SW 1271 (cell line): ENCODE measurements at places on chromosomes 6 and 20.

- no peak for DNase-seq
These were observed 1.1 kb upstream of the ADIG start for GRCh38 chr20:38579921-38580320.

- no peak for DNase-seq
These were observed 20.4 kb upstream of the RAB23 start for GRCh38 chr6:57242505-57242904.

DNA sequence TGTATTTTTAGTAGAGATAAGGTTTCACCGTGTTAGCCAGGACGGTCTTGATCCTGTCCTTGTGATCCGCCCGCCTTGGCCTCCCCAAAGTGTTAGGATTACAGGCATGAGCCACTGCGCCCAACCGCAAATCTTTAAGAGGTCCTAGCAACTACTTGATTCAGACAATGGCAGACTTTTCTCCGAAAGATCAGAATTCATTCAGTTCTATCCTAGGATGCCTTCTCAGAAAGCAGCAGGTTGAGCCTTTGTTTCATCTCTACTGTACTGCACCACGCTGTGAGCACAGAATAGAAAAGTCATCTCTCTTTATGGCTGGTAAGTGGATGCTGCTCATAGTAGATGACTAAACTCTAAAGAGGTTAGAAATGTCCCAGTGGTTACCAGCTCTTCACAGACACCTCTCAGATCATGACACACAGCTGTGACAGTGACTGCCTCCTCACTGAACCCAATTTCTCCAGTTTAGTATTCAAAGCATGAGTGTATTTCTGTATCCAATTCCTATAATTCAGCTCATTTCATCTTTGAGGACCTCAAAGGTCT lies 6.0 kb upstream of the HSF2 start:
- DNase-seq: no peak

GRCh38 chr6:29938746-29939508 lies 3.4 kb upstream of the HLA-A start:
- DNase-seq: no peak

DNA sequence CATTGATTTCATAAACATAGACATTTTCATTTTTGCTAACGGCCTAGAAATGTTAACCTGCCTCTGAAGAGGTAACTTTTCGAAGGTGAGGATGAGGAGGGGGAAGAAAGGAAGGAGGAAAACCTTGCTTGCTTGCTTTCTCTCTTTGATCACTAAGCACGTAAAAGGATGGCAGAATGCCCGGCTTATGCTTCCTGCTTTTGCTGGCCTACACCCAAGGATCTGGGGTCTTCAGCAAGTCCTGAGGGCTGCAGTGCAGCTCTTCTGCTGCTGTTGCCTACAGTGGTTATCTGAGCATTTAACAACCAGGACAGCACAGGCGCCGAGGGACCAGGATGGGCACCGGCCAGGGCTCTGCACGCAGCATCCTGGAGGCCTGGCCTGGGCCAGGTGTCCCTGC lies 150.8 kb upstream of the TAB2 start:
- DNase-seq: no peak

GRCh38 chr6:37123957-37124729 lies 45.8 kb upstream of the PIM1 start:
- DNase-seq: no peak

GRCh38 chr6:93829009-93829408 lies 409.6 kb upstream of the EPHA7 start:
- no peak for DNase-seq

DNA sequence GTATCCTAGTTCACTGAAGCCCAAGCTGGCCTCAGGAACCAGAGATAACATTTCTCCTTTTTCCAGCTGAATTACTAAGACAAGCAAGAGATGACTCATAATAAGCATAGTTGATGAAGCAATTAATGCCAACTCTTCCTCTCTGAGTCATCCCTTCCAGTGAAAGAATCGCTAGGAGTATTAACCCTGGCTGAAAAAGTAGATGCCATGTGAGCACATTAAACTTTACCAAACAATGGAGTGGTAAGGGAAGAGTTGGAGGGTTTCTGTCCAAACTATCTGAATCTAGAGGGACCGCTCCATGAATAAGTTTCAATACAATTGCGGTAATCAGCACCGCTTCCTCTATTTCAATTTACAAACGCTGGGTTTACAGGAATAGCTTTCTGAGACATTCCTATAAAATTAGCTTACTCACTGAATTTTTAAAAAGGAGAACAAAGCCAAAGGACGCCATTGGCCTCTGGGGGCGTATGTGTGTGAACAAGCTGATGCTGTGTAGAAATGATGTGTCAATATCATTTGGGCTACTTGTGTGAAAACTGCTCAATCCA lies 48.3 kb downstream of the ATXN1 start:
- DNase-seq: peak; percentile 79

DNA sequence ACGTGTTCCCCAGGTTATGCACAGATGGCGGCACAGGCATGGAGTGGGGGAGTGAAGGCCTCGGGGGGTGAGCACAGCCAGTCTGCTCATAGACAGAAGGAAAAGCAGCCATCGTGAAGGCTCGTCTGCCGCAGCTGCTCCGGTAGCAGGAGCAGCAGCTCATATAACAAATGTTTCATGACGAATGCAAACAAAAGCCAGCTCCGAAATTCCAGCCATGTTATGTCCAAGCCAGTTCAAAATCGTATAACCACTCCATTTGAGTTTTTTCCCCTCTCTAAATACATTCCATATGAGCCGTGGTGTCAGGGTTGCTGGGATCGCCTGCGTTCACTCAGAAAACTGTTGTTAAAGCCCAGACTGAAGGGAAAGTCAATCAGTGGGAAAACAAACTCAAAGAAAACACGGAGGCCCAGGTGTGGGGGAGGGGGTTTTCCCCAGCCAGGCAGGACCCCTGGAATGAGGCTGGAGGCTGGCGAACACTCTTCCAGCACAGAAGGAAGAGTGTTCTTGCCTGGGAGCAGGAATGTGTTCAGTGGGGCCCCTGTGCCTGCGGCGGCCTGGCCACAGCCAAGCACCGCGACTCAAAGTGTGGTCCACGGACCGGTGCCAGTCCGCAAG lies 280.4 kb upstream of the TAB2 start:
- DNase-seq: no peak

GRCh38 chr20:10225439-10226060 lies 6.9 kb downstream of the SNAP25 start:
- DNase-seq: peak; percentile 59

- DNase-seq: no peak
These were observed 32.5 kb upstream of the ASCC3 start for GRCh38 chr6:100913400-100914276.

- DNase-seq: peak; percentile 26
These were observed 5.3 kb upstream of the SERPINB6 start for GRCh38 chr6:2976571-2977085.

DNA sequence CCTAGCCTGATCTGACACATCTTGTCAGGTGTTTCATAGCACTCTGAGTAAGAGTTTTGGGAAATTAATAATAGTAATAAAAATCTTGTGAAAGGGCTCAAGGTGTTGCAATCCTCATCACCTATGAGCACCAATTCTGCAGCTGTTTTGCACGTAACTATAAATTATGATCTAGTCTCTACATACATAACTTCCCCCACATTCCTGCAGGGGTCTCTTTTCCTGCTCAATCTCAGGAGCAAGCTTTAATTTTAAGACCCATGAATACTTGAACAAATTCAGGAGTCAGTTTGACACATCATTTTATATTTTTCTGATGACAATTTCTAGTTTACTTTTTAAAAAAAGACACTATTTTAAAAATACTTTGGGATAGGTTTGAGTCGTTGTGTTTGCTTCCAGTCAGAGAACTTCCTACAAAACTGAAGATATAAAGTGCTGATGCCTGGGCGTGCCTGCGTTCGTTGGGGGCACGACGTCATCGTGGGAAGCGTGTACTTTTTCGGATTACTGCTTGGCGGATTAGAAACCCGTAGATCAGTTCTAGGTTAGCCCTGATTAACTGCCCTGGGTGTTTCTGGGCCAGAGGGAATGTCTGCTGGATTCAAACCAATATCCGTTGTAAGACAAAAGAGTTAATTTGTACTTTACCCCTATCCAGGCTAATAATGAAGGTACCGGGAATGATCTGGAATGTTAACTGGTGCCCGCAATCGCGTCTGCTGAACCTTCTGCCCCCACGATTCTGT lies 1.0 kb upstream of the E2F3 start:
- DNase-seq: peak; percentile 85

DNA sequence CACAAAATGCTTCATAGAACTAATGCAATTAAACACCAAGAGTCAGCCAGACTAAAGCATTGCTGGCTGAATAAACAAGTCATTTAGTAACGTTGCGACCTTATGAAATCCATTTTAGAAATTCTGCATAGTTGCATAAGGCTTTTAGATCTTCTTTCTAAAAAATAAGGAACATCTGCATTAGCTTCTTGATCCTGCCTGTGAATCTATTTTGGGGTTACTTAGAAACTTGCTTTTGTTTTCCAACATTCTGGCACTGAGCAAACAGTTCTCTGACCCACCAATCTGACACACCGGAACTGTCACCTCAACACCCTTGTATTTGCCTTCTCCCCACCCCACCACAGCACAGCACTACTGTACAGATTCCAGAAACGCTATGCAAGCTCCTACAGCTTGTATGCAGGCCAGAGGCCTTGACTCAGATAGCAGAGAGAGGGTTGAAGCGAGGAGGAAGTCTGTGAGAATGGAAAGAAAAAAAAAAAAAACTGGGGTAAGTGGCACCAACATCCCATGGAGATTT lies 55.0 kb downstream of the KIF13A start:
- no peak for DNase-seq

DNA sequence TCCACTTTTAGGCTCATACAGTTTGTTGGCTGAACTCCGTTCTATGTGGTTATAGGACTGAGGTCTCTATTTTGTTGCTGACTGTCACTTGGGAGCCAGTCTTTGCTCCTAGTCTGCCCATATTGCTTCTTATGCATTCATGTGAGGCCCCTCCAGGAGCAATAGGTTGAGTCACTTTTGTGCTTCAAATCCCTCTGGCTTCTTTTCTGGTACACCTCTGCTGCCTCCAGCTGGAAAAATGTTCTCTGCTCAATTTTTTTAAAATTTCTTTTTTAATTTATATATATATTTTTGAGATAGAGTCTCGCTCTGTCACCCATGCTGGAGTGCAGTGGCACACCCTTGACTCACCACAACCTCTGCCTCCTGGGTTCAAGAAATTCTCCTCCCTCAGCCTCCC lies 42.7 kb upstream of the NOX3 start:
- DNase-seq: no peak

DNA sequence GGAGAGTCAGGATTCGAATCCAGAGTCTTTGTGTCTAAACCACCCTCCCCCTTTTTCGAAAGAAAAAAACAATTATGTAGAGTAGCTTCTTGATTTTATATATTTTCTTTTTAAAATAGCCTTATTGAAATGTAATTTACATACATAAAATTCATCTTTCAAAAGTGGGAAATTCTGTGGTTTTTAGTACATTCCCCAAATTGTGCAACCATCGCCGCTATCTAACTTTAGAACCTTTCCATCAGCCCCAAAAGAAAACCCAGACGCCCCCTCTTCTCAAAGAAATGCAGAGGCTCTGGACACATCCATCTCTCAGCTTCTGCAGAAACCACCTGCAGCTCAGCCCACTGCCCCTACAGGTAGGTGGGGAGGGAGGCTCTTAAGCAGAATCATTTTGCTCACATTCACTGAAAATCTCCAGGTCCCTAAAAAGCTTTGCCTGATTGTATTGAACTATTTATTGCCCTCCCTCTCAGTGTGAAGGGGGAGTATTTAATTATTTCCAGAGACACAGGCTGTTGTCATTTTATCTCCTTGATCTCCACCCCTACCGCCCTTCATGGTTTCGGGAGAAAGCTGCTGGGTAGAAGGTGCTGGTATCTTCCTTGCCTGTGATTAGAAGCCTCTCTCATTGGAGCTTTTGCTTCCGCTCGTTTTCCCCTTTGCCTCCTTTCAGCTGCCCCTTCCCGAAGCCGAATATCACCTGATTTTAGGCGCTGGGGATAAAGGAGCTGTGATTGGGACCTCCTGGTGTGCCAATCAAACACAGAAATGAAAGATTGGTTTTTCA lies 68.7 kb upstream of the KCNG1 start:
- no peak for DNase-seq

DNA sequence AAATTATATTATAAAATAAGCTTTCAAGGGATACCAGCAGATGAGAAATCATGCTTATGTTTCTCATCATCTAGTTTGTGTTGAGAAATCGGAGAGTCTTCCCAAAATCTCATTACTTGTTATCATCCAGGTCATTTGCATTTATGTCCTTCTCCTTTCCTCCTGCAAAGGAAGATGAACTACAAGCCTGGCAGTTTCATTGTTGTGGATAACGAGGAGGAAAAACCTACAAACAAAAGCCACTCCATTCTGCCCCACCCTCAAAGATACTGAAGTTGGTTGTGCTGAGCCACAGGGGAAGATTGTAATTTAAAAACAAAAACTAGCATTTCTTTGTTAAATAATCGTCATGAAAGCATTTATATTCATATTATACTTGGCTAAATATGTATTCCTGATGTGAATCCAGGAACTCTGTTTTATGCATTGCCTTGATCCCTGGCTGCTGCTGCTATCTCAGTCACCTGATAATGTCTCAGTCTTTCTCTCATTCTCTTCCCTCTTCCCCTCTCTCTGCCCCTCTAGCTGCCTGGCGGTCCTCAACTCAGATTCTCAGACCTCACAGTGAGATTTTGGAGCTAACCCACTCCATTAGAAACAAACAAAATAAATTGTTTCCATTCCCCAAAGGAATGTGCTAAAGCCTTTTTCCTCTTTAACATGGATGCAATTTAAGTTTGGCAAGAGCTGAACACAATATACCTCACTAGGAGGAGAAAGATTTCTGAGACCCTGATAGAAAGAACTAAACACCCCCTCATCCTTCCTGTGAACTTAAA lies 185.3 kb downstream of the ADAT2 start:
- DNase-seq: no peak

DNA sequence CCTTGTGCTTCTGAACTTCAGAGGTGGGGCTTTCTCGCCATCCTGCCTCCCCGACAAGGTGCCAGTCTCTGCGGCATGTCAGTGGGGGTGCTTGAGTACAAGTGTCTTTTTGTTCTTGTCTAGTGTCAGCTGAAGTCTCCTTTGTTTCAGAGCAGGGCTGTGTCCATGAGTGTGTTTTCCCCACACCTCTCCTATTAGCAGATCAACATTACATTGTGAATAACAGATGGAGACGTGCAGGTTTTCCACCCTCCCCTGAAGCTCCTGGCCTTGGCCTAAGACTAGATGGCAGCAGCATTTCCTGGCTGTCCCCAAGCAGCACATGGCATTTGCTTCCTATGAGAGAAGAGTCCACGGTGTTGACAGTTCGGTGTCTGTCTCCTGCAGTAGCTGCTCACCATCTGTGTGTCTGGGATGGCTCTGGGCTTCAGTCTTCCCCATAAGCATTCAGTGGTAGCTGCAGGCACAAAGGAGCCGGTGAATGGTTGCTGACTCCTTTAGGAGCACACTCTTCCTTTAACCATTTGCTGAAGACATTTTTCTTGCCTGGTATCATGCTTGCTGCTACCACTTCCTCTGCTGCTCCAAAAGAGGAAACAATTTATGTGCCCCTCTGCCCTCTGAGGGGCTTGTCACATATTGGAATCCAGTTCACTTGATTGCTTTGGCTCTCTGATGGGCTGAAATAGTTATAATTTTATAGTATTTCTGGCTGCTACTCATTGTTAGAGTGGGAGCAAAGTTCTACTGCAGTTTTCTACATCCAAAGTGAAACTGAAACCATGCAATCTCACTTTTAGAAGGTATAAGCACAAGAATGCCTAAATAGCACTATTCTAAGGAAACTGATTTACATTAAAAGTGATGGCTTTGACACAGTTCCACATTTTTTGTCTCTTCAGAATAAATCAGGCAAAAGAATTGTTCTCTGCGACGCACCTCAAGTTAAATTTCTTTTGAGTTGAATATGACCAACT lies 913.0 kb downstream of the C6orf118 start:
- no peak for DNase-seq

- DNase-seq: no peak
These were observed 85.7 kb upstream of the TAB2 start for GRCh38 chr6:149231778-149232177.
